ENCODE measurements at places on chromosomes 13 and 19.

GRCh38 chr13:61453121-61453520 lies 37.5 kb upstream of the PCDH20 start:
- no peak for DNase-seq

DNA sequence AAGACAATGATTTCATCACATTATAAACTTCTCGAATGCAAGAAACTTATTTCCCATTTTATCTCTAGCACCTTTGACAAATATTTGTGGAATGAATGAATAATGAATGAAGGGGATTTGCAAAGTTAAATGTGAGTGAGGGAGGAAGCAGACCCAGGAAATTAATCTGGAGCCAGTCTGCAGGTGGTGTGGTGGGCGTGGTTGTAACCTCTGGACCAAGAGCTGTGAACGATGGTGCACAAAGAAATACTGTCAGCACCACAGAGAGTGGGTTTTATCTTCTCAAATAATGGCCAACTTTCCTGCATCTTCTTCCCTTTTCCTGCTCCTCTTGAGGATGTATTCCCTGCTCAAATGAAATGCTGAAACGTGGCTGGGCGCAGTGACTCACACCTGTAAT lies 11.0 kb upstream of the ZNF792 start:
- no peak for DNase-seq

DNA sequence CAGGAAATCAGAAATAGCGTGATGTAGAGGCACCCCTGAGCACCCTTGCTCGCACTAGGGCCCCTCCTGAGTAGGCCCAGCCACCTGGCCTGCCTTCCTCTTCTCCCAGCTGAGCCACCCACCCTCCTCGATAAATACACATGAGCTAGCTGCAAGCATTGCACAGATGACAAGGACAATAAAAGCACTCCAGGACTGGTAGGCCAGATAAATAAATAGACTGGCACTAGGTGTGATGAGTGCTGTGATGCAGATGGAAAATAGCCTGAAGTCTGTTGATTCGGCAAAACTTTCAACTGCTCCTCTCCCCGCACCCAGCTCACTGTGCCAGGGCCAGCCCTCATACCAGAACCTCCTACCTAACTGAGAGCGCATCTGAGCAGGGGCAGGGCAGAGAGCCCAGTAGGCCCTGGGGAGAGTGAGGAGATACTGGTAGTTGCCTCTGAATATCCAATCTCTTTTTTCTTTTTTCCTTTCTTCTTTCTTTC lies 54.5 kb upstream of the GPI start:
- DNase-seq = no peak

DNA sequence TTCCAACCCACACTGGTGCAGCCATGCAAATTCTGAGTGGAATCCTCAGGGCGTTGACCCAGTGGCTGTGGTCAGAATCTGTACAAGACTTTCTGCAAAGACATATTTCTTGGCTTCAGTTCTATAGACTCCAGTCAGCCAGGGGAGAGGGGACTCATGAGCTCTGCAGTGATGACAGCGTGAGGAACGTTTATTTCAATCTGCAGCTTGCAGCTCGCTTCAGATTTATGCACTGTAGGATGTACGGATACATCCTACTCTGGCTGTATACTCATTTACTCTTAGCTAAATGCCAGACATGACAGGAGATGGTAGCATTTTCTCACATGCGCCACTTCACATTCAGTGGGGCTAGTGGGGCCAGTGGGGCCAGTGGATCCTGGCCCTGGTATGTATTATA lies 276.1 kb downstream of the FGF9 start:
- DNase-seq = no peak

DNA sequence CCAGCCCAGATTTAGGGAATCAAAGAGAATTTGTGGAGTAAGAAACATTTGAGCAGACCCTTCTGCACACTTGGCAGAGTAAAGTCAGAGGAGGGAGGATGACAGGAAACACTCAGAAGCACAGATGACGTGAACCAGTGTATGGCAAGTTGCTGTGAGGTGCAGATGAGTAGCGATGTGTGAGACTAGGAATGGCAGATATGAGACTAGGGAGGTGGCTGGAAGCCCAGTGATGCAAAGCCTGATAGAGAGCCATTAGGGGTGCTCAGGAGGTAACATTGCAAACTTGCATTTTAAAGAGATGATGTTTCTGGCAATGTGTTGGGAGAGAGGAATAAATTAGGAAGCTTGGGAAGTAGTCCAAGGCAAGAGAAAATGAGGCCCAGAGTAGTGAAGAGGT lies 44.0 kb downstream of the PCDH17 start:
- no peak for DNase-seq

GRCh38 chr13:84662491-84662890 lies 780.2 kb upstream of the SLITRK1 start:
- no peak for DNase-seq

GRCh38 chr19:13032837-13033236 lies 37.6 kb downstream of the NFIX start:
- no peak for DNase-seq

GRCh38 chr19:53864308-53864836 lies 3.3 kb upstream of the MYADM start:
- no peak for DNase-seq

All from iris pigment epithelial cell (primary cell).